ENCODE measurements at places on chromosomes 11 and 22.

- no peak for DNase-seq
Measured at GRCh38 chr11:77303328-77303727, 1.8 kb upstream of the GDPD4 start.

GRCh38 chr11:102260241-102260640 is 57.0 kb upstream of the BIRC3 start:
- no peak for DNase-seq

- DNase-seq, result no peak
Measured at GRCh38 chr11:33237039-33237597, 20.1 kb upstream of the HIPK3 start.

DNA sequence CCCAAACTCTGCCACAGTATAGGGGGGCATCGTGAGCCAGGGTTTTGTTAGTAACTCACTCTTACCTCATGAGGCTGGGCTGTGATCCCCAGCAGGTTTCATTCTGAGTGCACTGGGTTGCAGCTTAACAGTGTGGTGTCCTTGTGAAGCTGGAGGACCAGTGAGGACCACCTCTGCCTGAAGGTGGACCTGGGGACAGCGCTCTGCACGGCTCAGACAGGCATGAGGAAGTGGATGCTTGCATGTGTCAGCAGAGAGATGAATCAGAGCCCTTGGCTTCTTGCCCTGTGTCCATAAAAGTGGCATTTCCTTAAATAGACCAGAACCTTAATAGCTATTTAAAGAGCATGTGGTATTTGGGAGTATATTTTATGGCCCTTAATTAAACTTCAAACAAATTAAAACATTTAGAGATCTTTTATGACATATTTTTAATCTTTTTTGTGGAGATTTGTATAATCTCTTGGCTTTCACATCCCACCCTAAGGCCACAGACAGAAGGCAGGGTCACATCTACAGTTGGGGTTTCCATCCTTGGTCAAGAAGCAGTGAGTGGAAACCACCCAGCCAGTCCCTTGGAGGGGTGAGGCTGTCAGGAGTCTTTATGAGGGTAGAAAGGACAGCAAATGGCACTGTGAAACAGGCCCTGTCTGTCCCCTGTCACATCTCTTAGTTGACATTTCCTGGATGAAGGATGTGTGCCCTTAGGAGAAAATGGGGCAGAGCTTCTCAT is 24.8 kb upstream of the ADORA2A start:
- peak; percentile 56 for DNase-seq

GRCh38 chr11:112718483-112718882 is 242.7 kb upstream of the NCAM1 start:
- DNase-seq, result no peak

DNA sequence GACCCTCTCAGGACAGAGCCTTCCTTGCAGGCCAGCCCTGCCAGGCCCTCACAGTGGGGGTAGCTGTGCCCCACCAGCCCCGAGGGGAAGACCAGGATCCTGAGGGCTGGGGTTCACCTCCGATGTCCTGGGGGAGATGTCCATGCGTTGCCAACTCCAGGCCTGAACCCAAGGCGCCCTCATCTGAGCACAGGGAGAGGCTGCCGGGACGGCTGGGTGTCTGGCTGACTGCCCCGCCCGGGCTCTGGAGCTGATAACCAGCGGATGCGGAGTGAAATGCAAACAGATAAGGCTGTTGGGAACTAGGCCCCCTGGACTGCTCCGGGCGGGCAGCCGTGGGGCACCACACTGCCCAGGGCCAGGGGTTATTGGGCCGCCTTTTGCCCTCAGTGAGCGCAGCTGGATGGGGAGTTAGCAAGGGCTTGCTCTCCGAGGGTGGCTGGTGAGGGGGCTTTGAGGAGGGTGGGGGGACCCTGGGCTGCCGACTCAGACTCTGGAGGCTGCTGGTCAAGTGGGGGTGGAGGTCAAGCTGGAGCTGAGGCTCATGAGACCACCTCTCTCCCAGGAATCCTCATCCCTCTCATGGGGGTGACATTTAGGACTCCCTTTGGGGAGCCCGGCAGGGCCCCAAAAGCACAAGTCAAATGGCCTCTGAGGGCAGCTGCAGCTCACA is 5.6 kb upstream of the MUC6 start:
- DNase-seq, result no peak

GRCh38 chr11:12276356-12276755 is 101.0 kb upstream of the PARVA start:
- no peak for DNase-seq

All from activated CD4-positive, alpha-beta T cell treated with anti-CD3 and anti-CD28 coated beads, Interleukin-2, amount 10 ng/mL, durations not matched to agents 24 days and 14 days (primary cell).